ENCODE measurements at places on chromosomes 4 and X. TPM values are rescaled to one million over a fixed set of nuclear protein-coding genes. Genes with fewer than 3 reads are reported as not detected.

DNA sequence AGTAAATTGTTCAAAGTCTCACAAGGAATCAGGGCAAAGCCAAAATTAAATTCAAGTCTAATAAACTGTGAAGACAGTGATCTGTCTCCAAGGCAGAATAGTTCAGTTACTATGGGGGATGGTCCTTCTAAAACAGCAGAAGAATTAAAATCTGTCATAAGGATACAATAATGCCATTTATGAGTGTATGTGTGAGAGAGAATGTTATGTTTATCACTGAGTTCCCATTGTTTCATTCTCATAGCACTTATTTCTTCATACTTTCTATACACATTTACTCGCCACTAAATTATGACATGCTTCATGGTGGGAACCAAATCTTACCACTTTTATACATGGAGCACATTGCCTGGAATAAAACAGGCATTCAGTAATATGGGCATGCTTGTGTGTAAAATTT, 102.5 kb downstream of the AMMECR1 start:
- DNase-seq = peak; percentile 53

GRCh38 chr4:166482758-166483157, 609.7 kb downstream of the TLL1 start:
- DNase-seq = no peak

DNA sequence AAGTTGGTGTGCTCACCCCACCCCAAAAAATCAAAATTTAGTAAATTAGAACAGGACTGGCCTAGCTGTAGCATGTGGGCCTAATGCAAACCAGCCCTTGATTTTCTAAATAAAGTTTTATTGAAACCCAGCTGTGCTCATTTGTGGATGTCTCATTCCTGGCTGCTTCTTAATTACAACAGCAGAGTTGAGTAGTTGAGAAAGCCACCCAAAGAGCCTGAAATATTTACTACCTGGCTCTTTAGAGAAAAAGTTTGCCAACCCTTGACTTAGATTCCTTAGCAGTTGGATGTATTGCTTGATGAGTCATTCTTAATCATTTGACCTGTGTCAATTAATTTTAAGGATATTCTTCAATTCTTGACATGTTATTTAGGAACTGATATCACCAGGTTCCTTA, 168.3 kb upstream of the PUDP start:
- no peak for DNase-seq

DNA sequence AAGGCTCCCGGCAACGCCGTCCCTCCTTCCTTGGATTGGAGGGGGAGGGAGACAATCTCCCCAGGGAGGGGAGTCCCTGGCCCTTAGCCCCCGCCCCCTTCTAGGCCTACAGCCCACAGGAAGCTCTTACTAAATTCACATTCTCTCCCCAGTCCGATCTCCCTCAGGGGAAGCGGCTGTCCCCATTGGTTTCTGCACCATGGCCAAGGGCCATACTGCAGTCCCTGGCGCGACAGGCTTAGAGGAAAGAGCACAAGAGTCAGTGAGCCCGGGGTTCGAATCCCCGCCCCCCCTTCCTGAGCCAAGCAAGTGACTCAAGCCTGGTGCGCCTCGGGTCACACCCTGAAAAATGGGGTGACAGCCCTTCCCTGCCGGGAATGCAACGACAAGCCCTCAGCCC, 1.1 kb downstream of the ABLIM2 start:
- DNase-seq = peak; percentile 11

DNA sequence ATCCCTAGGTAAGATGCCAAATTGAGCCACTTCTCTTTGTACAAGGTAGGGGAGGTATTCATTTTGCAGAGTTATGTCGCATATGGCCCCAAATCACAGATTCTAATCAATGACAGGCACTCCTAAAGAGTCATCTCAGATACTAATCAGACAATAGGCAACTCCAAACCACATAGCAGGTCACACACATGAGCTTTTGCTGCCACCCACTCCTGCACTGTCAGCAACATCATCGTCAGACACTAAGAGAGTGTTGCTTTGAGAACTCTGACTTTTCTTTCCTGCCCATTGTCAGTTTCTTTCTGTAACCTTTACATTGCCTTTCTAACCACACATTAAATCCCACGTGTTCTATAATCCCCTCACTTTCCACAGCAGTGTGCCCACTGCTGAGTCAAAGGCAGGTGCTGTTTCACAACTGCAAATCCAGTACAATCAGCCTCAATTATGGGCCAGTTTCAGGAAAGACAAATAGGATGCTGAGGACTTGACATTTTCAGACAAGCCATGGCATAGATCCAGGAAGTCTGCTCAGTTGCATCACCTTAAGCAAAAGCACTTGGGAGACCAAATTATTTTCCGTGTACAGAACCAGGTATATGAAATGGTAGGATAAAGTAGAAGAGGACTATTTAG, 23.5 kb downstream of the TMEM31 start:
- peak; percentile 16 for DNase-seq

- DNase-seq = no peak
These were observed 234.0 kb upstream of the BCOR start for GRCh38 chrX:40331762-40332161.

GRCh38 chrX:31212856-31213748, 141.3 kb upstream of the FTHL17 start:
- no peak for DNase-seq

- DNase-seq = no peak
These were observed 143.3 kb upstream of the RPS6KA3 start for GRCh38 chrX:20409991-20410390.

DNA sequence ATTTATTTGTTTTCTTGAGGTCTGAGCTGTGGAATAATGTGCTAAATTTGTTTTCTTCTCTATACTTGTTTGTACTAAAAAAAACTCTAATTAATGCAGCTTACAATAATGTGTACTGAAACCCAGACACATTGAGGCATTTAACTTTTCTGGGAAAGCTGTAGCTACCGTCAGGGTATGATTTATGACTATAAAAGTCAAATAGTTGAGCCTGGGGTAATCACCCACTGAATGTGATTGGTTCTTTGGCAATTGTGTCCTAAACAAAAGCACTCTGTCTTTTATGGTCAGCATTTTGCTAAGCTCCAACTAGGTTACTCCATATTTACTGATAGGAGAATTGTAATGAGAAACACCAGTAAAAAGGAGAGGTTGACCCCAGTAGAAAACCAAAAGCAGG, 65.9 kb upstream of the CBLL2 start:
- peak; percentile 32 for DNase-seq

GRCh38 chr4:156764145-156764544, 207.5 kb downstream of the PDGFC start:
- no peak for DNase-seq

DNA sequence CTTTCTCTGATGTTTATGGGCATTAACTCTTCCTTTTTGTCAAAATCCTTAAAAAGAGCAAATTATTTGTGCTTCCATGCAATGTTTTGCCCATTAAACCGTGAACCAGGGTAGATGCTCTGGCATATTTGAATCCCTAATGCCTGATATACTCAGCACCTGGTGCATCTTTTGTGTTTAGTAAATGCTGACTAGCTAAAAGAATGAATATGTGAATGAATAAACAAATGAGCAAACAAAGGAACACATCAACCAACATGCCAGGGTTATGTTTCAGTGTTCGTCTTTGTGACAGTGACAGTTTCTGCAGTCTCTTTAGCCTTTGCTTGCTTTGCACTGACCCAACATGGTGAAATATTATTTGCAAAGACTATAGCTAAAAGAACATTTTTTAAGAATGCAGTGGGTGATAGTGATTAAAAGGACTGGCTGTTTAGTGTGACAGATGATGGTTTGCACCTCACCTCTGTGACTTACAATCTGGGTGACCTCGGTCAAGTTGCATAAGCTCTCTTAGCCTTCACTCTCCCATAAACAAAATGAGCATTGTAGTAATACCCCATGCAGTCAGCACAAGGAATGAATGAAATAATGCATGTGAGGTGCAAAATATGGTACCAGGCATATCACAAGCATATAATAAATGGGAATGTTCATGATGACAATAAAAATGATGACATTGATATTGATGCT, 29.5 kb downstream of the SMPX start:
- DNase-seq = no peak

DNA sequence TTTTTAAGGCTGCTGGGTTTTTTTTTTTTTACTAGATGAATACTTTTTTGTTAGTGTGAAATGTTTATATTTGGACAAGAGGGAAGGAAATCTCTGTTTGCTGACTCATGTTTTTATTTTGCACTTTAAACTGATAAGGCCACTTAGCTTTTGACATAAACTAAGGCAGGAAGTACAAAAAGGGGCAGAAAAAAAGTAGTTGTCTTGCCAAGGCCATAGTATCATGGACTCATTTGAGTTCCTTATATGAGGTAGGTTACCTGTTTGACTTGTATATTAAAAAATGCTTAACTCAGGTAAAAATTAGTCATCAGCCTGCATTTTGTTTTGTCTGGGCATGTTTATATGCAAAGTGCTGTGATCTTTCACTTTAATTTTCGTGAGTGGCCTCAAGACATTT, 26.0 kb downstream of the SMAD1 start:
- DNase-seq = no peak

- no peak for DNase-seq
These were observed 99.4 kb downstream of the LUZP4 start for GRCh38 chrX:115388879-115389278.

DNA sequence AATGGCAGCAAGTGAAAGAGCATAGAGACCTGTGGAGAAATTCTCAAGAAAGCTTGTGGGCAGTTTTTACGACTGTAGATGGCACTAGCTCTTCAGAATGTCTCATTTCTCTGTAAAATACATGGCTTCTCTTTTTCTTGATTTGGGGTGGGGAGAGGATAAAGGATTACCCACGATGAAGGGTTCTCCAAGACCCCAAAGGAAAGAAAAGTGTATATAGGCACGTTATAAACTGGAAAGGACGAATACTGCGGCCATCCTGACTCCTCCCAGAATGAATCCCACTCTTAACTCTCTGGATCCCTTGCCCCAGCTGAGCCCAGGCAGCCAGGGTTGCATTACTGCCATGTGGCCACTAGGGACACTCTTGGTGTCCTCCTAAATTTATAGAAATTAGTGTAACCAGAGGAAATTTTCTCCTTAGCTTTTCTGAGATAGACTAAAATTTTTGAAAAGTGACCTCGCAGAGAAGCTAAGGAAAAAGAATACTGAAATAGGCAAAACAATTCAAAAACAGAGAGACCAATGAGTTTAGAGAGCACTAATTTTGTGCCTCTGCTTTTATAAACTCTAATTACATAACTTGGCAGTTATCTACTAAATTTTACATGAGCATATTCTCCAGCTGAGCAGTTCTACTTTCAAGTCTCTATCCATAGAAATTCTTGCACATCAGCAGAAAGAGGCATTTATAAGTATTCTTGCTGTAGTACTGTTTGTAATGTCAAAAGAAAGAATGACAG, 37.8 kb upstream of the PCDH19 start:
- DNase-seq = peak; percentile 59

DNA sequence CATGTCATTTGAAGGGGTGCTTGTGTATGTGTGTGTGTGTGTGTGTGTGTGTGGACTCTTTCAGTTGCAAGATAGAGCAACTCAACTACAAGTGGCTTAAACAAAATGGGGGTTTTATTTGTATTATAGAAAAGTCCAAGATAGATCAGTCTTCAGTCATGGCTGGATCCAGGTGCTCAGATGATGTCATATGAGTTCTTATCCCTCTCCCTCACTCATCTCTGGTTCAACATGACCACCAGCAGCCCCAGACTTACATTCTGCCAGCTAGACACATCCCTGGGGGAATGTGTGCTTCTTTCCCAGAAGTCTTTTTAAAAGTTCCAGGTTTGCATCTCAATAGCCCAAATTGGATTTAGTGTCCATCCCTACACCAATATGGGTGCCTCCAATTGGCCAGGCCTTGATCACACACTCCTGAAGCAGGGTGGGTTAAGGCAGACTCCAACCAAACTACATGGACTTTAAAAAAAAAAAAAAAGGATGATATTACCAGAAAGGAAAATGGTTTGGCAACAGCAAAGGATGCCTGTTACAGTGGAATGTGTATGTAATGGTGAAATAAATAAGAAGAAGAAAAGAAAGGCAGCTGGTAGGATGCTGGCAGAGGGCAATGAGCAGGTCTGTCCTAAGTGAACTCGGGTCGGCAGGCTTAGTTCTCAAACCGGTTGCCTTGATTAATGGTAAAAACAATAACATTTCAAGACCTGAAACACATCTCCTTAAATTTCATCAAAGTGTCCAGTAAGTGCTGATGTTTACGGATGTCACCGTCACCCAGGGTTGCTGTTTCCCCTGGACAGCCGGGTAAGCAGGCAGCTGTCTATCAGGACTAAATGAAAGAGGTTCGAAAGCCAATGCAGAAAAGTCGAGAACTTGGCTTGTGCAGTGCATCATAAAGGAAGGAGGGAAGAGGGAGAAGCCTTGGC, 107.7 kb downstream of the SMIM20 start:
- no peak for DNase-seq

DNA sequence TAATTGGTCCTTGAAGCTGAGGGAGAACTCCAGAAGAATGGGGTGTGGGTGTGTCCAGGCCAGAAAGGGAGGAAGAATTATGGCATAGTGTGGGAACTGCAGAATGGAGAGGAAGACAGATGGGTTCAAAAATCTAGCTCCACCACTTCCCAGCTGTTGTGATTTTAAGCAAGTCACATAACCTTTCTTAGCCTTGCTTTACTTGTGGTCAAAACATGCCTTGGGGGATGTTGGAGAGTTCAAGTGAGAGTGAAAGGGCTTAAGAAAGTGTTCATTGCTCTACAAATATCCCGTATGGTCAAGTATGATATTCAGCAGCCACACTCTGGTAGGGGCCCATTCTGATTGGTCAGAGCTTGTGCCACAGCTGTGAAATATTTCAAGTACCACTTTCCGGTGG, 15.0 kb upstream of the STARD8 start:
- DNase-seq = no peak

DNA sequence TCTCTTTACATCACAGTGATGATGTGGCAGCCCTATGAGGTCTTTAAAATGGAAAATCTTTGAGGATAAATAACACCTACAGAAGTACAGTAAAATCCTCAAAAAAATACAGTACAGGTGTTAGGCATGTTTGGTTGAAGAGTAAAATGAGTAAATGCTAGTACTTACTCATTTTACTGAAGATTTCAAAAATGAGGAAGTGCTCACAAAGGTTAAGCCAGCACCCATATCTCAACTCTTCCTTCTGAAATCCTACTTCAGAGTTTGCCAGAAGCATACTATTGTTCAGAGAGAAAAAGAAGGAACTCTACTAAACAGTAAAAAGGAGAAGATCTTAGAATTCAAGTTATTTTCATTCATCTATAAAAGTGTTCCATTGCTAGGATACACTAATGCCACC, 130.9 kb downstream of the CBR4 start:
- DNase-seq = no peak

- DNase-seq = no peak
These were observed 115.9 kb downstream of the MAML3 start for GRCh38 chr4:140038031-140038533.

GRCh38 chr4:10552591-10553280, 95.5 kb upstream of the ZNF518B start:
- peak; percentile 95 for DNase-seq

GRCh38 chr4:140187316-140187695, 33.3 kb upstream of the MAML3 start:
- no peak for DNase-seq

The IL2 gene
- not detected for total RNA-seq

The XPNPEP2 gene
- total RNA-seq = not detected

The BMPR1B gene
- 9.5 TPM for total RNA-seq

The FRG1 gene
- 64.1 TPM for total RNA-seq

The H2BW2 gene
- total RNA-seq = not detected

The ARHGAP6 gene
- total RNA-seq = 0.16 TPM

The CXCR3 gene
- total RNA-seq = not detected

The PAK3 gene
- total RNA-seq = 0.03 TPM

The LINC00632 gene
- 3.1 TPM for total RNA-seq

The NAT8L gene
- 3.8 TPM for total RNA-seq

The FREM3 gene
- not detected for total RNA-seq

The RPA4 gene
- total RNA-seq = 0.45 TPM
